Stimulated activated CD4-positive, alpha-beta T cell treated with anti-CD3 and anti-CD28 coated beads, Interleukin-12 subunit alpha, Interleukin-12 subunit beta, amount 100 ng/mL, for 24 hours (primary cell): ENCODE measurements at places on chromosomes 12 and 14.
A peak's percentile ranks its signal among the peaks of the same experiment; 100 is the strongest.

DNA sequence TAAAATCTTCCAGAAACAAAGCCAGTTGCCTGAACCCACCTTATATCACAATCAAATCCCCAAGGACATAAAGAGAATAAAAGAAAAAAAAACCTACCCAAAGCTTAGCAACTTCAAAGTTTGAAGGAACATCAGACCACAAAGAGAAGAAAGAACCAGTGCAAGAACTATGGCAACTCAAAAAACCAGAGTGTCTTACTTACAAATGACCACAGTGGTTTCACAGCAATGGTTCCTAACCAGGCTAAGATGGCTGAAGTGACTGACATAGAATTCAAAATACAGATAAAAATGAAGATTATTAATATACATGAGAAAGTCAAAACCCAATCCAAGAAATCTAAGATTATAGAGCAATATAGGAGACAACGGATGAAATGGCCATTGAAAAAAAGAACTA is 56.7 kb downstream of the APOBEC1 start:
- no peak for DNase-seq

GRCh38 chr14:57560681-57561080 is 67.0 kb upstream of the CCDC198 start:
- no peak for DNase-seq

DNA sequence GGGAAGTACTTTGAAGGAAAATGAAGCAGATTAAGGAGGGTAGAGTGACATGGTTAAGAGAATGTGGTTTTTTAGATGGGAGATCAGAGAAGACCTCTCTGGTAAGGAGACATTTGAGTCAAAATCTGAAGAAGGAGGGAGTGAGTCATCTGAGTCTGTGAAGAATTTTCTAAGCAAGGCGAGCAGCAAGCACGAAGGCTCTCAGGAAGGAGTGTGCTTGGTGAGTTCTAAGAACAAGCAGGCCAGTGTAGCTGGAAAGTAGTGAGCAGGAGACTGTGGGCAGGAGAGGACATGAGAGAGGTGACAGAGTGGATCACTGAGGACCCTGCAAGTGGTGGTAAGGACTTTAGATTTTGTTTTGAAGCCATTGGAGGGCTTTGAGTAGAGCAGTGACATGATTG is 76.3 kb upstream of the FUT8 start:
- DNase-seq = peak; percentile 49

DNA sequence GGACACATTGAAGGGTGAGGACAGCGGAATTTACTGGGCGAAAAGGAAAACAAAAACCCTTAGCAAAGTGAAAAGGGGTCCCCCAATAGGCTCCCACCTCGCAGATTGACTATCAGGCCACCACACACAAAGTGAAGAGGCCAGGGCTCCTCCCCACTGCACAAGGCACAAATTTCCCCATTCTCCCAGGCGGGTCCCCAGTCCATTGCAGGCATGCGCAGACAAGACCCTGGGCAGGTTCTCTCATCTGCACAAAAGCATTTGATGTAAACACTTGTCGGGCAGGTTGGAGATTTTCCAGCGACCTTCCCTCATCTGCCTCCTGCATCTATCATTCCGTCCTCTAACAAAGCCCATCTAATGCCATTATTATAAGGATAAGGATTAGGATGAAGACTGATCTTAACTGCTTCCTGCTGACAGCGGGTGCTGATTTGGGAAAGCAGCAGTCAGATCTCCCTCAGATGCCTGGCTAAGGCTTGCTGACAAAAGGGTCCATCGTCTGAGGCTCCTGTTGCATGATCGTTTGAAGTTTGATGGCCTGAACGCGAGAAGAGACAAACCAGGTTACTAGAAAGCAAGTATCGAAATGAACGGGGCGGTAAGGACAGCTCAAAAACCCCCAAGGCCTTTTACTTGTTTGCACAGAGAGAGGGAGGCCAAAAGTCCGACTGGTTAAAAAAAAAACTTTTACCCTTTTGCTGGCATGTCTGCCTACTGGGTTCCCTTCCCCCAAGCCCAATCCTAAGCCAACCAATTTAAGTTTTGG is 14.4 kb downstream of the ASCL4 start:
- no peak for DNase-seq

- no peak for DNase-seq
Measured at GRCh38 chr12:93836620-93837260, 159.6 kb downstream of the CRADD start.

- no peak for DNase-seq
Measured at GRCh38 chr14:37061697-37062096, 110.7 kb downstream of the SLC25A21 start.

GRCh38 chr12:95336387-95337067 is 118.9 kb downstream of the VEZT start:
- DNase-seq = no peak

- DNase-seq = no peak
Measured at GRCh38 chr14:104378698-104379113, 200.9 kb upstream of the C14orf180 start.

- DNase-seq = no peak
Measured at GRCh38 chr12:109329686-109330085, 18.0 kb upstream of the MYO1H start.

GRCh38 chr12:108215458-108215857 is 86.4 kb downstream of the WSCD2 start:
- no peak for DNase-seq

- no peak for DNase-seq
Measured at GRCh38 chr14:103714063-103714724, 1.1 kb downstream of the XRCC3 start.

- DNase-seq = no peak
Measured at GRCh38 chr12:131100031-131100674, 146.4 kb downstream of the ADGRD1 start.

DNA sequence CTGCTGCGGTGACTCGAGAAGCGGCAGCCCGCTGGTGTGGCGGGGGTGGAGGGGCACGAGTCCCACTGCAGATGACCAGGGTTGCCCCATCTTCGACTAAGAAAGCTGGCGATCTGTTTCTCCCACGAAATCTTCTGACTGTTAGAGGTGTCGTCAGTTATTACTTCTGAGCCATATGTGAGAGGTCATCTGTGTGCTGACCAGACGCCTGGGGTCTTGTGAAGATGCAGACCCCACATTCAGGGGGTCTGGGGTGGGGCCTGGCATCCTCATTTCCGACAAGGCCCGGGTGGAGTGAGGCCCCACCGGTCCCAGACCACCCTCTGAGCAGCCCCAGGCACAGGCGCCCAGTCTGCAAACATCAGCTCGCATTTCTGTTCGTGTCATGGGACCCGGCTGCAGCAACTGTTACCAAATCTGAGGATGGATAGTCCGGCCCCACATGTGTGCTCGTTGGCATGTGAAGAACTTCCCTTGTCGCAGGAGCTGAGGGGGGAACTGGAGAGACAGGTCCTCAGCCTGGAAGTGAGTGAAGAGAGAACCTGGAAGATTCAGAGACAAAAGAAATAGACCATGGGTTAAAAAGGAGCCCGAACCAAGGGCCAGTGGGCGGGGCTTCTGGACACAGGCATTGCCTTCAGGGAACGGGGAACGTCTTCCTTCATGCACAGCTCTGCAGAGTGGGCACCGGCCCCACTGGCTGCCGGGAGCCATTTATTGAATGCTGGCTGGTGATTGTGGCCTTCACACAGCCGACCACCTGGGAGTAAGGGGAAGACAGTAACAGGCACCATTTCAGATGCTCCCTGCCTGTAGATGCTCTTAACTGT is 135.2 kb downstream of the ADGRD1 start:
- DNase-seq = no peak

- no peak for DNase-seq
Measured at GRCh38 chr14:90159688-90160087, 96.7 kb upstream of the PSMC1 start.

DNA sequence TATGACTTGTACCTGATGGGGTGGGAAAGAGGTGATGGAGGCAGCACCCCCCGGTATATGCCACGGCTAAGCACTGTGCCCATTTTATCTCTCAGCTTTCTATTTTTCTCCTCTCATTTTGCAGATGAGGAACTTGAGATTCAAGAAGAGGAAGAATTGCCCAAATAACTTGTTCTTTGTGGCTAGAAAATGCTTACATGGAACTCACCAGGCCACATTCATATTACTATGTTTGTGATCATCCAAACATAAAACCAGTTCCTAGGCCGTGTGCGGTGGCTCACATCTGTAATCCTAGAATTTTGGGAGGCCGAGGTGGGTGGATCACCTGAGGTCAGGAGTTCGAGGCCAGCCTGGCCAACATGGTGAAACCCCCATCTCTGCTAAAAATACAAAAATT is 14.5 kb upstream of the PSMD9 start:
- no peak for DNase-seq

- no peak for DNase-seq
Measured at GRCh38 chr14:34021096-34021495, 70.2 kb upstream of the EGLN3 start.

DNA sequence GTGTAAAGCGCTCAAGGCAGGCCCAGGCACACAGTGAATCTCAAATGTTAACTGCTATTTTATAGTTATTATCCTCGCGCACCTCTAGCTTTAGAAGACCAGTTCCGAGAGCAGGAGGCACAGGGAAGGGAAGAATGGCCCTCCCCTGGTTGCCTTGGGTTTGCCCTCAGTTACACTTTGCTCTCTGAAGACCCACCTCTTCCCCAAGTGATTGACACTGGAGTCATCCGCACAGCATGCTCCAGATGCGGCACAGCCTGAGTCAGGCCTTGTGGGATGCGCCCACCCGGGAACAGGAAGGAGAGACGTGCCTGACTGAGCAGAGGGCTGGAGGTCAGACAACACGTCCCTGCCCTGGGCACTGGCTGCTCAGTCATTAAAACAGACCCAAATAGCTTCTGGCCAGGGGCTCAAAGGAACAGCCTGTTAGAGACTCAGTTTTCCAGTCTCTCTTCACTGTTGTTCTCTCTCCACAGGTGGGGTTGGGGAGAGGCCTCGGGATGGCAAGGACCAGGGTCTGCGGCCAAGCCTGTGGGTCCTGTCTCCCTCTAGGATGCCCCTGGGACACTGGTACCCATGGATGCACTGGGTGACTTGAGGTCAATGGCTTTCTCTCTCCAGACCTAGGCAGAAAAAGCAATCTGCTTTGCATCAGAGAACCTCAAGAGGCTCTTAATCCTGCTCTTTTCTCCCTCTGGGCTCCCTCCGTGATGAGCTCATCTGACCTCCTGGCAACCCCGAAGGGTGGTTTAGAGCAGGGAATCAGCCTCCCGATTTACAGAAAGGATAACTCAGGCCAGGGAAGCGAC is 13.6 kb upstream of the MLXIP start:
- DNase-seq = no peak
